Activated CD4-positive, alpha-beta T cell treated with anti-CD3 and anti-CD28 coated beads, Interleukin-2, amount 10 ng/mL, durations not matched to agents 24 days and 14 days (primary cell): ENCODE measurements at places on chromosomes 13 and 19. TPM values are rescaled to one million over a fixed set of nuclear protein-coding genes. Genes with fewer than 3 reads are reported as not detected.
A peak's percentile ranks its signal among the peaks of the same experiment; 100 is the strongest.

DNA sequence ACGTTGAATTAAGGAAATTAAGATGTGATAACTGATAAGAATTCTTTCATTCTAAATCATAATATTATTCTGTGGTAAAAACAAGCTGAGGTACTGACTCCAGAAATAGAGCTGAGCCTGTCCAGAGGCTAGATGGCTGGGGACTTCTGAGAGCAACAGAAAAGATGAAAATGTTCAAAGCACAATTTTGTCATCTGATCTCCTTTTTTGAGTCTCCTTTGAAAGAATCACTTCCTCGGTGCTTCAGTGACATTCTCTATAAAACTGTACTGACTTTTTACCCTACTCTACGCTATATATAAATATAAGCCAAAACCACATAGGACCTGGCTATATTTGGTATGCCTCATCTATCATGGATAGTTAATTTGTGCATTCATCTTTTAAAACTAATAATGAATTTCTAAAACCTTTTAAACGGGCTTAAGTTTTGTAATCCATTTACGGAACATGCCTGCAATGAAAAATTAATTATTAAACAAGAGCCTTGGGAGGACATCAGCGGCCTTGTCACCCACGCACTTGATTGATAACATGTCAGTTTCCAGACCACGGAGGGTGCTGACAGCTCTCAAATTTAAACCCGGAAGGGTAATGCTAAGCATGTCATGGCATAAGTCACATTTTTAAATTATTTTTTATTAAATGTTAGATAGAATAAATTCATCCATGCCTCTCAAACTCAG lies 235.5 kb downstream of the PCDH9 start:
- no peak overlapping the region for H3K27ac ChIP-seq
- H3K27me3 ChIP-seq = no peaks in the 10 kb centered on the region
- H3K36me3 ChIP-seq = no peaks in the 10 kb centered on the region

GRCh38 chr13:78594456-78594975 lies 8.8 kb downstream of the POU4F1 start:
- H3K36me3 ChIP-seq = no peaks in the 10 kb centered on the region
- H3K4me3 ChIP-seq = no peak overlapping the region
- peaks cover 77% of the 10 kb centered on the region for H3K27me3 ChIP-seq
- DNase-seq = no peak

DNA sequence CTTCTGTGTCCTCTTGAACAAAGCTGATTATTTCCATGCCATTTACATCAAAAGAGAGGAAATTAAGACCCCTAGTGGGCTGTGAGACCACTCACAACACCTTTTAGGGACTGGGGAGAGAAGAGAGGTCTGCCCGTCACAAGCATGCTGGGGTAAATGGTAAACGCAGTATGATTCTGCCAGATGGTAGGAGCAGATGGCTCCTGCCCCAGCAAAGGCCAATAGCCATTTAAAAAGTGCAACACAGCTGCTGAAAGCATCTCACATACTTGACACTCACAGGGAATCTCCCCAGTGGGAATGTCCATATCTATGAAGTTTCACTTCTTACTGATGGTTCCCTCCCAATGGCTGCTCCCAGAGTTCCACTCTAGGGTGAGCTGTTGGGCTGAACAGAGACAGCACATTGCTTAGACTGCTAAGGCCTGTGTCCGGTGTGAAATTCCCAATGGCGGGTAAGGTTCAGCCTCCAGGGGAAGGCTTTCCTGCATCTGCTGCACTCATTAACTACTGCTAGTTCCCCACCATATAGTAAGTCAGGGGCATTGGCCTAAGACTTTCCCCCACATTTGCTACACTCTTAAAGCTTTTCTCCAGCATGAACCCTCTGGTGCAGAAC lies 7.4 kb downstream of the ZNF671 start:
- H3K27ac ChIP-seq = no peak overlapping the region
- no peak for DNase-seq
- H3K27me3 ChIP-seq = no peaks in the 10 kb centered on the region
- peaks cover 65% of the 10 kb centered on the region for H3K36me3 ChIP-seq
- no peak overlapping the region for H3K4me3 ChIP-seq
- no peaks in the 10 kb centered on the region for H3K4me1 ChIP-seq

- H3K27me3 ChIP-seq = peaks cover 3% of the 10 kb centered on the region
- no peak for DNase-seq
- peaks cover 6% of the 10 kb centered on the region for H3K4me1 ChIP-seq
- no peak overlapping the region for H3K27ac ChIP-seq
- no peak overlapping the region for H3K4me3 ChIP-seq
- H3K36me3 ChIP-seq = no peaks in the 10 kb centered on the region
Measured at GRCh38 chr13:99191900-99192399, 8.7 kb upstream of the UBAC2 start.

DNA sequence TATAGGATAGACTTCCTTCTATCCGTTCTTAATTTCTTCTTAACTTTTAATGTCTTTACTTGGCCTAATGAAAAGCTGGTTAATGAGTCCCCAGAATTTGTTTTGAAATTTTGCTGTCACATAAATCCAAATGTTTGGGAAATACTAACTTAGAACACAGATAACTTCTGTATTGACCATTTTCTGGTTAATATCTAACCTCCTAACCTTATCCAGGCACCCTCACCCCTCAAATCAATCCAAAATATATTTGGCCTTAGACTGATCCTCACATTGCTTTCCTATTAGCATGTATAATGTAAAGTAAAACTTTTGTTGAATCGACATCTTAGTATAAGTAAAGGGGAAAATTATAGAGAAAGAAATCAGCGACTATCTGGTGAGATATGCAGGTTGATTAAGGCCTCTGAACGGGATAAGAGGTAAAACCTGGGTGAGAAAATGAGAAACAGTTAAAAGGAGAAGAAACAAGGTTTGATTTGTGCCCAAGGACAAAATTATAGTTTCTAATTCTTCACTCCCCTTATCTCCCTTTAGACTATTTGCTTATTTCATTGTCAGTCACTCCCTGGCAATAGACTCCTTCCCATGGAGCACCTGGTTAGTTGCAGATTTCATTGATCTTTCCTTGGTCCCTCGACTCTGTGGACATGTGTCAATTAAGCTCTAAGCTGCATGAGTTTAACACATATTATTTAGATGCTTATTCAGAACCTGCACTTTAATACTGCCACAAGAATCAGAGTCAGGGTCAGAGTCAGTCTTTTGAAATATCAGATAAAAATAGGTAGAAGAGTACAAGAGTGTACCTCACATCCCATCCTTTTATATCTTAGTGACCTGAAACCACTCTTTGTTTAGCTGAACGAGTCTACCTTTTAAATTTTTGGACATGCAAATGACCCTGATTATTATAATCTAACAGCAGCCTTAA lies 119.2 kb upstream of the MLNR start:
- no peak overlapping the region for H3K4me3 ChIP-seq
- no peaks in the 10 kb centered on the region for H3K27me3 ChIP-seq

- no peaks in the 10 kb centered on the region for H3K36me3 ChIP-seq
- no peak for DNase-seq
- no peaks in the 10 kb centered on the region for H3K27me3 ChIP-seq
- H3K4me3 ChIP-seq = no peak overlapping the region
- H3K27ac ChIP-seq = no peak overlapping the region
- H3K4me1 ChIP-seq = no peaks in the 10 kb centered on the region
Measured at GRCh38 chr13:38862443-38862842, 128.2 kb downstream of the STOML3 start.

GRCh38 chr19:29873024-29873800 lies 61.4 kb downstream of the CCNE1 start:
- H3K36me3 ChIP-seq = no peaks in the 10 kb centered on the region
- peaks cover 24% of the 10 kb centered on the region for H3K27me3 ChIP-seq
- peaks cover 14% of the 10 kb centered on the region for H3K4me1 ChIP-seq

- H3K27me3 ChIP-seq = no peaks in the 10 kb centered on the region
- H3K36me3 ChIP-seq = peaks cover under 1% of the 10 kb centered on the region
- H3K27ac ChIP-seq = no peak overlapping the region
- no peak for DNase-seq
- no peak overlapping the region for H3K4me3 ChIP-seq
- peaks cover 31% of the 10 kb centered on the region for H3K4me1 ChIP-seq
Measured at GRCh38 chr19:49811328-49811727, 1.8 kb downstream of the FUZ start.

GRCh38 chr13:50456111-50456510 lies 387.4 kb downstream of the DLEU7 start:
- H3K4me1 ChIP-seq = peaks cover 2% of the 10 kb centered on the region
- no peak overlapping the region for H3K27ac ChIP-seq
- no peak for DNase-seq
- no peaks in the 10 kb centered on the region for H3K36me3 ChIP-seq

- no peak overlapping the region for H3K27ac ChIP-seq
- no peak for DNase-seq
- H3K4me1 ChIP-seq = peaks cover 10% of the 10 kb centered on the region
- H3K36me3 ChIP-seq = peaks cover 30% of the 10 kb centered on the region
- no peaks in the 10 kb centered on the region for H3K27me3 ChIP-seq
- no peak overlapping the region for H3K4me3 ChIP-seq
Measured at GRCh38 chr19:38911388-38912001, 491 bp downstream of the CCER2 start.

DNA sequence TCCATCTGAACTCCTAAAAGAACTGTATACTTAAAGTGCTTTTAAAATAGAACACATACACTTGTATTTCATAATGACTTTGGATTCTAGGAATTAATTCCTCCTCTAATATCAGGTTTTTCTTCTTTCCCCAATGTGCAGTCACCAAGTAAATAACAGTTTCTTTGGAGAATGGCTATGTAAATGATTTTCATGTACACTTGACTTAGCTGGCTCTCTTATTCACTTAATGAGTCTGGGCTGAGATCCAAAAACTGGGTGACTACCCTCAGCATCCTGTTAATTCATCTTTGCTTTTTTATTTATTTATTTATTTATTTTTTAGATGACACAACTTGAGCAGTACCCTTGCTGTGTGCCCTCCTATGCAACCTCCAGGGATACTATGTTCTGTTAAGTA lies 1003.7 kb downstream of the SLITRK1 start:
- no peaks in the 10 kb centered on the region for H3K36me3 ChIP-seq
- H3K4me1 ChIP-seq = no peaks in the 10 kb centered on the region
- H3K27me3 ChIP-seq = no peaks in the 10 kb centered on the region
- DNase-seq = no peak
- H3K27ac ChIP-seq = no peak overlapping the region
- no peak overlapping the region for H3K4me3 ChIP-seq

- no peaks in the 10 kb centered on the region for H3K27me3 ChIP-seq
- peak; percentile 99 for DNase-seq
- H3K4me1 ChIP-seq = peaks cover 38% of the 10 kb centered on the region
- peak overlapping the region; percentile 97 for H3K27ac ChIP-seq
Measured at GRCh38 chr19:48624067-48624594, 4.8 kb downstream of the SPHK2 start.

DNA sequence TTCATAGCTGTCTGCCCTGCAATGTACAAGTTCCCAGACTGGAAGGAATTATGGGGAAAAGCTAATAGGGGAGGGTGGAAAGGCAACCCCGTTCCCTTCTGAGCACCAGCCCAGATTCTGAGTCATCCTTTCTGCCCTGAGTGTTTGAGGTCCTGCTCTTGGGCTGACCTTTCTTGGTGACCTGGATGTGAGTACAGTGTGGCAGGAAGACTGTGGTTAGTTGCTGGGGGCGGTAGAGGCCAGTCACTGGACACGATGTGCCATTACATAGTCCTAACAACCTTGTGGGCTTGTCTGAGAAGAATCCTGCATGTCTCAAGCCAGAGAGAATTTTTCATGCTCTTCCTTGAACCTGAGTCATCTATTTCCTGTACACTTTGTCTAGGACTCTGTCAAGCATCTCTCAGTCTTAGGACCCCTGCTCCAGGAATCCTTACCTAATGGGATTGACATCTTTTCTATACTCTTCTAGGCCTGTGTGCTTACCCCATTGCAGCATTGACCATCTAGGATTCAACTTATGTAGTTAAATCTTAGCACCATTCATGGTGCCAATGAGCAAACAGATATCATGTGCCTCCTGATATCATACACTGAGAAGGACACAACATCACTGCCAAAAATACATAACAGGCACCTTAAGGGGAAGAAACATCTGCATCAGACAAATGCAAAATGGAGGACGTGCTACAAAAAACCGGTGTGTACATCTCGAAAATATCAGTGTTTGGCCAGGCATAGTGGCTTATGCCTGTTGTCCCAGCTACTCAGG lies 8.1 kb upstream of the ANGPTL4 start:
- H3K36me3 ChIP-seq = no peaks in the 10 kb centered on the region
- peaks cover 13% of the 10 kb centered on the region for H3K4me1 ChIP-seq
- no peak overlapping the region for H3K27ac ChIP-seq
- DNase-seq = no peak
- no peak overlapping the region for H3K4me3 ChIP-seq

DNA sequence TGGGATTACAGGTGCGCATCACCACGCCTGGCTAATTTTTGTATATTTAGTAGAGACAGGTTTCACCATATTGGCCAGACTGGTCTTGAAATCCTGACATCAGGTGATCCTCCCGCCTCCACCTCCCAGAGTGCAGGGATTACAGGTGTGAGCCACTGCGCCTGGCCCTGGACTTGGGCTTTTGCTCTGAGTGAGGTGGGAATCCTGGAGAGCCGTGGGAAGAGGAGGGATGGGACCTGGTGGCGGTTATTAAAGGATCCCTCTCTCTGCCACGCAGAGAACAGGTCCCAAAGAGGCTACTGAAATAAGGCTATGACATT lies 1.7 kb upstream of the TLE5 start:
- H3K36me3 ChIP-seq = peaks cover 11% of the 10 kb centered on the region
- H3K4me3 ChIP-seq = peak overlapping the region; percentile 89
- H3K4me1 ChIP-seq = peaks cover 18% of the 10 kb centered on the region
- no peaks in the 10 kb centered on the region for H3K27me3 ChIP-seq
- DNase-seq = no peak

DNA sequence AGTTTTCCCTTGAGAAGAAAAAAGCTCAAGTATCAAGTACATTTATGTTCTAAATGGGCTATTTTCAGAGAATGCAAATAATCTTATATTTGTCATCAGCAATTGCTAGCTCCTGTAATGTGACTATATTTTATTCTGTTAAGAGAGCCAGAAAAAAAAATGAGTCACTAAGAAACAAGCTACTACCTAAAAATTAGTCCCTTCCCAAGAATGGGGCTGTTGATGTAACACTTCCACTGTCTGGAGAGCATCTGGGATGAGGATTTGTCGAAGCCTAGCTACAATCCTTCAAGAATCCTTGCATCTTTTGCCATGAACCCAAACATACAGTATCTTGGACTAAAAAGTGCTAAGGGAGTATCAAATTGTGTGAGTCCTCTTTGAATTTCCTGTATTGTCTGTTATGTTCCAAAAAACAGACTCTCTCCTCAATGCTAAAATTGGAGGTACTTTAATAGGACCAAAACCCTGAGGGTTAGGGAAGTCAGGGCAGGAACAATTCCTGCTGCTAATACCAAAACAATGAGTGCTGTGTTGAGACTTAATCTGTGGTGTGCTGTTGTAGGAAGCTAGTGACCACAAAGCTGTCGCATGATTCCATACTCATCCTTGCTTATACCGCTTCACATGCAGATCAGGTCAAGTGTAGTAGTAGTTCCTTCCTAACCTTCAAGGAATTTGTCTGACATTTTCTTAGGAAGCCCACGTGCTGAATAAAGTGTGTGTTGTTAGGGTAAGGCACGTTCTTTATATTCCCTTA lies 4.9 kb upstream of the ZC3H13 start:
- H3K36me3 ChIP-seq = peaks cover 2% of the 10 kb centered on the region
- peaks cover 23% of the 10 kb centered on the region for H3K27me3 ChIP-seq
- peaks cover 9% of the 10 kb centered on the region for H3K4me1 ChIP-seq
- no peak for DNase-seq
- no peak overlapping the region for H3K27ac ChIP-seq

- H3K4me3 ChIP-seq = no peak overlapping the region
- no peak overlapping the region for H3K27ac ChIP-seq
- no peak for DNase-seq
- H3K36me3 ChIP-seq = no peaks in the 10 kb centered on the region
Measured at GRCh38 chr19:376111-376470, 31.5 kb upstream of the MIER2 start.

The AMER2 gene
- total RNA-seq = not detected in 2 replicates

The ZNF296 gene
- total RNA-seq = 4.7 and 5.3 TPM in 2 replicates

The RFPL4A gene
- not detected in 2 replicates for total RNA-seq

The TMEM38A gene
- 0.42 and 0.83 TPM in 2 replicates for total RNA-seq

The SIGLECL1 gene
- total RNA-seq = not detected in 2 replicates

The FXYD3 gene
- not detected in 2 replicates for total RNA-seq

The TMC4 gene
- total RNA-seq = 0.54 and 1.1 TPM in 2 replicates
